ENCODE measurements at places on chromosomes 16 and 17.

- DNase-seq, result no peak
These were observed 458.6 kb upstream of the ASIC2 start for GRCh38 chr17:33751702-33752065.

DNA sequence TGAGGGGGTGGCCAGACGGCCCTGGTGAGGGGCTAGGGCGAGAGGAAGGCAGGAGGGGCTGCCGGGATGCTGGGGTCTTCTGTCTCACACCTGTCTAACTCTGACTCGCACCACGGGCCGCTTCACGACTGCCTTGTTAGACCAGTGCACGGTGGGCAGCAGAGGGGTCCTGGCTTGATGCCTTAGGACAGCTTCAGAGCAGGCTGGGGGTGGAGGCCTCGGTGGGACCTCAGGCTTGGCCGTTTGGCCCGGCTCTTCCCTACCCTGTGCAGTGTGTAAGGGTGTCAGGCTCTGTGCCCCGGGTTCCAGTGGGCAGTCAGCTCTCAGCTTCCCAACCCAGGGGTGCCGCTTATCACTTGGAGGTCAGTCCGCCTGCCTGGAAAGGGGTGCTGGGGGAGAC lies 100.7 kb downstream of the OR1D5 start:
- no peak for DNase-seq

- DNase-seq, result peak; percentile 48
These were observed 4.4 kb downstream of the CACNA1G start for GRCh38 chr17:50564916-50565315.

DNA sequence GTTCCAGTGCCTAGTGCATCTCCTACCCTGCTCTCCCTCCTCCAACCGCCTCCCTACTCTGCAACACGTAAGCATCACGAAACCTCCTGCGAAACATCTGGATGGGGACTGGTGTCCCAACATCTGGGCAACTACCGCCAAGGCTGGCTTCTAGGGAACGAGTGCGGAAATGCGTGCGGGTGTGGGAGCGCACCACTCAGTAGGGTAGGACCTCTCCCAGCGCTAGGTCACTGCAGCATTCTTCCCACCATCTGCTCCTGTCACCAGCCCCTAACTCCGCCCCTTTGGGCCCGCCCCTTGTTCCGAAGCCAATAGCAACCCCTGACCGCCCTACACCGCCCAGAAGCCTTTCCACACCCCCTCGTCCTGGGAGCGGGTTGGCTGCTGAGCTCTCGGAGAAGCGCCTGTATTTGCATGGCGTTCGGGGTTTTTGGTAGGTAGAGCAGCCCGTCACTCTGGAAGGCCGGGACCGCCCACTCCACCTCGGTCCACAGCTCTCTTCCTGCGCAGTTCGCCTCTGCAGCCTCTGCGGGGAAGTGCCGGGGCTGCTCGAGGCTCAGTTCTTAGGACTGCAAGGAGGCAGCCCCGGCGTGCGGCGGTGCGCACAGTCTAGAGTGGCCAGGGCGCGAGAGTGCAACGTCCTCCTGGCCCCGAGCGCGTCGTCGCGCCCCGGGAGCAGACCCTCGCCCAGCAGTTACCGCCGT lies at the start of gene HS3ST3B1:
HS3ST3B1 (plus strand) TSS at position 507 of the 704 bp plus-strand sequence. CDS start 438 bp downstream, outside the sequence.
- peak; percentile 94 for DNase-seq

DNA sequence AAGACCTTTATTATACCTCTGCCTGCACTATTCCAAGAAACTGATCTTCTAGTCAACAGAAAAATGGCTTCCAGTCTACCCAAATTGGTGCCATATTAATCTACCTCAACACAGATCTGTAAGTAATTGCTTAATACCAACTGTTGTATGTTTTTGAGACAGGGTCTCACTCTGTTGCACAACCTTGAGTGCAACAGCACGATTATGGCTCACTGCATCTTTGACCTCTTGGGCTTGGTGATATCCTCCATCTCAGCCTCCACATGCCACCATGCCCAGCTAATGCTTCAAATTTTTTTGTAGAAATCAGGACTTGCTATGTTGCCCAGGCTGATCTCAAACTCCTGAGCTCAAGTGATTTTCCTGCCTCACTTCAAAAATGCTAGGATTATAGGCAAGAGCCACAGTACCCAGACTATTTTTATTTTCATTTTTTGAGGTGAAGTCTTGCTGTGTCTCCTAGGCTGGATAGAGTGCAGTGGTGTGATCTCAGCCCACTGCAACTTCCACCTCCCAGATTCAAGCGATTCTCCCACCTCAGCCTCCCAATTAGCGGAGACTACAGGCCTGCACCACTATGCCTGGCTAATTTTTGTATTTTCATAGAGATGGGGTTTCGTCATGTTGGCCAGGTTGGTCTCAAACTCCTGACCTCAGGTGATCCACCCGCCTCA lies 14.4 kb downstream of the NUFIP2 start:
- no peak for DNase-seq

- DNase-seq, result no peak
These were observed 204.9 kb downstream of the PRKCA start for GRCh38 chr17:66507103-66507923.

- DNase-seq, result no peak
These were observed 111.7 kb downstream of the CDH11 start for GRCh38 chr16:65010125-65010524.

DNA sequence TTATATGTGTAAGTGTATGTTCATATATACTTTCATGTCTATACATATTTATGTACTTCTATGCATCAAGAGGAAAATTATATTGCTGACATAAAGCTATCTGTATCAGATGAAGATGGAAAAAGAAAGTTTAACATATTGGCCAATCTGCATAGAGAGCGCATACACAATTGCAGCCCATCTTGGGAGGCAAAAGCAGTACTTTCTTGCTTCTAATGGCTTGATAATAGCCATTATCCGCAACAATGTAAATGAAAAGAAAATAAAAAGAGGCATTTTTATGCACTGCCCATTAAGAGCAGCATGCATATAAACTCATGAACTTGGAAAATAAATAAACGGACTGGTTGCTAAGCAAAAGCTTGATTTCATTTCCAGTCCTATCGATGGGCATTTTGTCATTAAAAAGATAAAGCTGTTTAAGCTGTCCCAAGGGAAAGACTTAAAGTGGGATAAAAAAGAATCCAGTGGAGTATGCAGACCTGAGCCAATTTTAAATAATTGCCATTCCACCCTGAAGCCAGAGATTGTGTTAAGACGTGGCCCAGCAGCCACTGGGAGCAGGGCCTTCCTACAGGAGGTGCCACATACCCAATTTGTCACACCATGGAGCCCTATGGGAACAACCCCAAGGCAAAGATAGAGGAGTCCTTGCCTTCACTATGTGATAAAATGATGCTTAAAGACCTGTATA lies 183.6 kb upstream of the CDH11 start:
- DNase-seq, result no peak
